ENCODE measurements at places on chromosomes 1 and 21. TPM values are rescaled to one million over a fixed set of nuclear protein-coding genes. Genes with fewer than 3 reads are reported as not detected.

NUP210L gene
- not detected for total RNA-seq

DNA sequence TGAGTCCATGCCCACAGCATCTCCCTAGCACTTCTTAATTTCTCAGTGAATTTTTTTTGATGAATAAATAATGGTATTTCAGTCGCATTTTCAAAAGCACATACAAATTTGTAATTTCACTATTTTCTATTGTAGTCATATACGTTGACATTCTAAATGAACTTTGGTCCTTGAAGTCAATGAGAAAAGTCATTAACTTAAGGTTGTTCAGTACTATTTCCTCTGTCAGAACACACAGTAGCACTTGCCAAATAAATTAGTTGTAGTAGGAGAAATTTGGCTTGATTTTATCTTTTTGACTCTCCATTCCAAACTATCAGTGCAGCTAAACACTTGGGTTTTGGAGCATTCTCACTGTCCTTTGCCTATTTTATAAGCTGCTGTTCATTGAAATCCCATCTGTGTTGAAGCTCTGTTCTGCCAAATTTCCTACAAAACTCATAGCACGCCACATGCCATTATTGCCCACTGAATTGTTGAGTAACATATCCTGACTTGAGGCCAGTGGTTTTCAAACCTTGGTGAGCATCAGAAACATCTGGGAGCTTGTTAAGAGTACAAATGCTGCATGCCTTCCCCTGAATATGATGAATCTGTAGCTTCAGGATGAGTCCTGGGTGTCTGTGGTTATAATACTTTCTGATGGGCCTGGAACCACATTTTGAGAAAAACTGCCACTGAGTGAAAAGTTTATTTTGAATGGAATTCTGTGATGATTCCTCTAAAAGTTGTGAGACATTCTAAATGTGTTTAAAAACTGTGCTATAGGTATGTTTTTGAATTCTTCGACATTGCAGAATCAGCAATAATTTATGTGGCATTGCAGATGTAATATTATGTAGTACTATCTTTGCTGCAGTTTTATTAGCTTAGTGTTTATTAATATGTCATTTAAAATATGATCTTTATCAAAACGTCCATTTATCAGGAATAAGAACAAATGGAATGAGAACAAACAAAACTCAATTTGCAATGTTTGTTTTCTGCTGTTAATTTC lies 78.9 kb downstream of the DNM3 start:
- DNase-seq: no peak

DNA sequence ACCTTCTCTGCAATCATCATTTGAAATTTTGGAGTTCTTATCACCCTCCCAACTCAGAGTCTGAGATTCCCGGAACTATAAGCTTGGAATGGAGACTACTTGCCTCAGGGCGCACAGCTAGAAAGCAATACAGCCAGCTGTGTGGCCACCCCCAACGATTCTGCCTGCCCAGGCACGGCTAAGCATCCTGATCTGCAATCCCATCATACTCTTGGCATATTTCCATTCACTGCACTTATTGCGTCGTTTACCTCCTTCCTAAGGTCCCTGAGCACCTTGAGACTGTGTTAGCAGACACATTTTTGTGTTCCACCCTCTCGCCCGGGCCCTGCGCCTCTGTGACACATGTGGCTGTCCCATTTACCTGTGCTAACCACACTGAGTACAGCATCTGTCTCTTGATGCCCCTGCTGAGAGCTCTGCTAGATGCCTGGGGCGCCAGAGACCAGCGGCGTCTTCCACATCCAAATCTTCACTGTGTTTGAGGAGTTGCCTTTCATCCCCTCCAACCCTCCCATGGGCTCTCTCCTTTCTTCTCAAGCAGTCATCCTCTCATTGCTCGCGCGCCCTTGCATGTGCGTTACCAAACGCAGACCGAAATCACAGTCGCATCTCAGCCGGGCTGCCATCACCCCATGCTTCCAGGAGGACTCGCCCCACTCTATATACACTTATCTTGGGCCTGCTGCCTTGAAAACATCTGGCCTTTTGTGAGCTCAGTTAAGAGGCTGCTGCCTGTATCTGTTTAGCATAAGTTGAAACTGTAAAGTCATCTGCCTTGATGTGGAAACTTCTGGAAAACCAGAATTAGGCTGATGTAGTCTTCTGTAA lies 3.5 kb upstream of the CLDN19 start:
- no peak for DNase-seq

FMOD gene
- total RNA-seq: not detected

Data from A172 (cell line).